ENCODE measurements at places on chromosomes 5 and 9.

- no peak for DNase-seq
Measured at GRCh38 chr9:133101356-133102189, 19.5 kb downstream of the RALGDS start.

DNA sequence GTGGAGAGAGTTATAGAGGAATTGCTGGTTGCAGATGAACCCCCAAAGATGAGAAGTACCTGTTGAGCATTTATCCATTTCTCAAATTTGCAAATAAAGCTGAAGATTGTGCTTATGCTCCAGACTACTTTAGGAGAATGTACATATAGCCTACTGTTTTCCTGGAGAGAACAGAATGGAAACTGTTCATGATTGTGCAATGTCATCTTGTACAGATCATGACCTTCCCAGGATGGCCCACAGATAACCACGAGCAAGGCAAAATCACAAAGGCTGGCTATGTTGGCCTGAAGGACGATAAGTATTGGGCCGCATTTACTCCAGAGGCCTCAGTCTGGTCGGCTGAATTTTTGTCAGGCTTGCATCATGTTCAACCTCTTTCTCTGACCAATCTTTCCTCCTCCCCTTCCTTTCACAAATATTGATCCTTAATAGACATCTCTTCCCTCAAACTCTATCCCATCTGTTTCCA lies 28.5 kb upstream of the RICTOR start:
- no peak for DNase-seq

DNA sequence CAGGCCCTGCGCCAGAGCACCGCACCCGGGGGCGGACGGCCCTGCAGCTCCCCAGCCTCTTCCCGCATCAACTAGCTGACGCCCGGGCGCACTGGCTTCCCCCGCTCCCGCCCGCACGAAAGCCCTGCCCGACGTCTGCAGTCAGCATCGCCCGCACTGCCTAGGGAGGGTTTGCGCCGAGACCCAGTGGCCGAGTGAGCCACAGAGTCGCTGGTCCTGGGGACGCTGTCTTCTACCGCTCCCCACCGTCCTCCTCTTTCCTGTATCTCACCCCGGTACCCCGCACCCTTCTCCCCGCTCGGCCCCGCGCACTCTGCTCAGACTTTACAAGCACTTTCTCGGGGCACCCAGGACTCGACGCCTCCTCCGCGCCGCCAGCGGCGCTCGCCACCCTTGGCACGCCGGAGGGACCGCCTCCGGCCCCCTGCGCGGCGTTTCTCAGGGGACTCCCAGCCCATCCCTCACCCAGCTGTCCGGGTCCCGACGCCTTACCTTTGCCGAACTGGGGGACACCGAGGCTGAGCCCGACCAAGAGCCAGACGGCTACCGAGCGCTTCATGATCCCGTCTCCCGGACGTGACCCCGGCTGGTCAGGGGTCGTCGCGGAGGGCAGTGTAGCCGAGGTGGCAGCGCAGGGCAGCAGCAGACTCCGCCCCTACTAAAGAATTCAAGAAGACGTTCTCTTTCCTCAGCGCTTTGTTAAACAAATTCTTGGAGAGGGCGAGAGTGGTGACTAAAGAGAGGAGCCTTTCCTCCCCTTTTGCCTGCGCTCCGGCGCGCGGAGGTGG lies 670 bp downstream of the EDIL3 start:
- peak; percentile 86 for DNase-seq

DNA sequence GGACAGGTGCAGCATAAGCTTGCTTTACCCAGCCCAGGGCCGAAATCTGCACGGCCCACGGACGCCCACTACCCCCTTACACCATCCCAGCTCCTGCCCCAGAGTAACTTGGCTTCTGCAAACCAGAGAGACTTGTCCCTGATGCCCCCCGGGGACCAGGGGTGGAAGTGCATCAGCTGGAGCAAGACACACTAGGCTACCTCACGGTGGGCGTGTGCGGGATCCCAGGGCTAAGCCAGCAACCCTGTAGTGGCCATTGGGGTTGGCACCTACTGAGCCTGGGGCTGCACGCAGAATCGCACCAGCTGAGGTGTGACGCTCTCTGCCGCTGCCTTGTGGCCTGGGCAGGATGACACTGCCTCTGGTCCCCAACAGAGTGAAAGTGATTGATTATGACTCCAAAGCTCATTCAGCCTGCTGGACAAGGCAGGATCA lies 6.1 kb upstream of the ZNF79 start:
- DNase-seq, result peak; percentile 50

DNA sequence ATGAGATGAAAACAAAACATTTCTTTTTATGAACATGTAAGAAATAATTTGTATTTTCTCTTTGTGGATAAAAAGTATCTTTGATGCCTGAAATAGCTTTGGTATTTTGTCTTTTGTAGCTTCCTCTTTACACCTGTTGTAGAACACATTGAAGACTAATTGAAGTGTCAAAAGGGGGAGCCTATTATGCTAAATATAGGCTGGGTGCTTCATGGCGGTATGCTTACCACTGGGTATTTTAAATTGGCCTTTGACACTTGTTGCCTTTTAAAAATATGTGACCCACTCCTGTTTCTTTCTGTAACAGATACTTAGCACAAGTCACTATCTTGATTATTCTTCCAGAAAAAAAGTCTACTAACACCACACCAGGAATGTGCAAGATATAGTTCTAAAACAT lies 226.4 kb downstream of the KIAA0825 start:
- peak; percentile 76 for DNase-seq

DNA sequence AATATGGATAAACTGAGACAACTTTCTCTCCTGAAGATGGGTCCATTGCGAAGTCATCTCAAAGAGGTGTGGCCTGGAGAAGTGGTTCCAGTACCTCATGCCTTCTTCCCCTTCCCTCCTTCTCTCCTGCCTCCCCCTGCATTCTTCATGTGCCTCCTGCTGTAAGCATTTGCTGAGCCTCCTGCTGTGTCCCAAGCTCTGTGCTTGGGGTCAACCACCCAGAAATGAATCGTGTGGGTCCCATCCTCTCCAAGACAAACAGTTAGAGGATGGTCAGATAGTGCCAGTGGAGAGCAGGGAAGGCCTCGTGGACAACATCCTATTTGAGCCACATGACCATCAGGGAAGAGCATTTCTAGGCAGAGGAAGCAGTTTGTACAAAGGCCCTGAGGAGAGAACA lies 53.5 kb downstream of the KCNIP1 start:
- DNase-seq, result no peak

- no peak for DNase-seq
Measured at GRCh38 chr5:61964201-61964600, 341.8 kb upstream of the KIF2A start.

DNA sequence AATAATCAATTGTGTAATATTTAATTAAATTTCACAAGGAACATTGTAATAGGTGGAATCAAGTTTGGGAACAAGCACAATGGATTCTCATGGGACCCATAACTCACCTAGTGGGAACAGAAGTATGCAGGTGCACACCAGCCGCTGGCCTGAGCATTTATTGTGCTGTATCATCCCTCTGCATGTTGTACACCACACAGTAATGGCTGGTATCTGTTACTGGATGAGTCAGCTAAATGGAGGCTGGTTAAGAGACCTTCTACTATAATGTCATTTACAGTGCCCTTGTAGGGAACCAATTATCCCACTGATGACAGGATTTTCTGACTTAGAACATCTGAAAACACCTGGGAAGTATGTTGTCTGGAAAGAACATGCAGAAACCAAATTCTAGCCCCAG lies 3.2 kb upstream of the MAP3K1 start:
- DNase-seq, result peak; percentile 82

GRCh38 chr5:154947778-154948177 lies 6.9 kb downstream of the MRPL22 start:
- DNase-seq, result no peak

DNA sequence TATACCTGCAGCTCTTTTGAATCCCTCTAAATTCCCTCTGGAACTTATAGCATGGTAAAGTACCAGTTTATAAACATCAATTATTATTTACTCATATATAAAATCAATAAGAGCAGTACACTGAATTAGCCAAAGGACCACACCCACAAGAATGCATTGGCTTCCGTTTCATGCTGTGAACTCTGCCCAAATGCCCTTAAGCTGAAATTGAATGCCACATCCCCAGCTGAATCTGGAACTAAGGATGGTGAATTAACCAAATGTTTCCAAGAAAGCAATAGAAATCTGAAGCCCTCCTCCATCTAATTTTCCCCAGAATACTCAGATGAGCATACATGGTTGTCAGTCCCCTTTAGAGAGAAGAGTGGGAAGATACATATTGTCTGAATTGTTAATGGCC lies 436.4 kb upstream of the FTMT start:
- DNase-seq, result peak; percentile 58
